A549 treated with Hydrocortisone at 1 μM for 4 hours (cell line): ENCODE measurements at places on chromosomes 3 and 15. TPM values are rescaled to one million over a fixed set of nuclear protein-coding genes. Genes with fewer than 3 reads are reported as not detected.

Gene STRA6
- 61.8 to 83.1 TPM (median 71.9 TPM) in 5 replicates for total RNA-seq

Gene TM4SF1
- total RNA-seq, result 948 to 1,744 TPM (median 1,223 TPM) in 5 replicates

Gene ASB14
- not detected in 5 replicates for total RNA-seq

Gene SLTM
- 63.9 to 89.2 TPM (median 68.4 TPM) in 5 replicates for total RNA-seq

Gene TMEM207
- not detected in 5 replicates for total RNA-seq

Gene CEP19
- total RNA-seq, result 2.5 to 3.4 TPM (median 2.7 TPM) in 5 replicates

Gene SMAD3
- 96.6 to 121 TPM (median 112 TPM) in 5 replicates for total RNA-seq

Gene GCNT3
- 121 to 140 TPM (median 128 TPM) in 5 replicates for total RNA-seq

Gene FOXB1
- not detected in 5 replicates for total RNA-seq

Gene C2CD4A
- total RNA-seq, result 0.06 to 0.32 TPM (median 0.12 TPM) in 5 replicates

Gene LMAN1L
- 0.09 to 0.15 TPM in 2 of 5 replicates, not detected in the others for total RNA-seq

Gene CCK
- 1.3 to 2.3 TPM (median 1.9 TPM) in 5 replicates for total RNA-seq

Gene GP9
- total RNA-seq, result not detected in 5 replicates

Gene GRK7
- total RNA-seq, result 0.03 TPM in 1 of 5 replicates, not detected in the others

Gene ALDH1A3
- 14.5 to 24.0 TPM (median 16.4 TPM) in 5 replicates for total RNA-seq

Gene PIF1
- 13.5 to 20.0 TPM (median 14.6 TPM) in 5 replicates for total RNA-seq

Gene UROC1
- not detected in 5 replicates for total RNA-seq

Gene KNL1
- total RNA-seq, result 5.0 to 9.8 TPM (median 6.4 TPM) in 5 replicates

Gene SH2D7
- not detected in 5 replicates for total RNA-seq

Gene MRPL47
- 37.0 to 42.1 TPM (median 38.5 TPM) in 5 replicates for total RNA-seq

Gene ZBBX
- total RNA-seq, result not detected in 5 replicates
